CD8-positive, alpha-beta T cell (primary cell): ENCODE measurements at places on chromosomes 16 and 17. TPM values are rescaled to one million over a fixed set of nuclear protein-coding genes. Genes with fewer than 3 reads are reported as not detected.

- no peak for DNase-seq
Measured at GRCh38 chr17:27222515-27222914, 71.4 kb upstream of the WSB1 start.

GRCh38 chr16:792221-792995 is 4.0 kb downstream of the CHTF18 start:
- no peak for DNase-seq

GRCh38 chr17:8542599-8543502 is 87.7 kb downstream of the MYH10 start:
- DNase-seq: no peak

DNA sequence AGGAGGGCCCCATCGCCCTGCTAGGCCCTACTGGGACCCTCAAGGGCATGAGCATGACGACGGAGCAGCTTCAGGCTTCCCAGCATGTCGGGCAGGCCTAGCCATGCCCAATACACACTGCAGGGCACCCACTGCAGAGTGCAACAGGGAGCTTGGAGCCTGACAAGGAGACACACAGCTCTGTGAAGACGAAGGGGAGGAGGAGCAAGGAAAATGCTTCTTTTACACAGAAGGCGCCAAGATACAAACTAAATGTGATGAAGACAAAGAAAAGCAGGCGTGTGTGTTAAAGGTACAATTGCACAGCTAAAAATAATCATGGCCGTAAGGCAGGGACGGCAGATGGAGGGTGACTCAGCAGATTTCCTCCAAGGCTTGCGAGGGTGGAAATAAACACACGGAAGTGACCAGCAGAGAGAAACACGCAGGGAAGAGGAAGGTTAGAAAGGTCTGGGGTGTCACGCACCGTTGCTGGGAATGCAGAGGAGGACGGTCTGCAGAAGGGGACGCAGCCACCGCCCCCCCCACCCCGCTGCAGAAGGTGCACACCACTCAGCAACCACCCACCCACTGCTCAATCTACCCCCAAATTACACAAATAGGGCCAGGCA is 108.5 kb downstream of the ZNF778 start:
- DNase-seq: no peak

The KRT9 gene
- not detected for total RNA-seq

The BTBD17 gene
- total RNA-seq: not detected

The MSLN gene
- not detected for total RNA-seq

The GPRC5B gene
- total RNA-seq: 0.19 TPM

The RHBDL1 gene
- 3.1 TPM for total RNA-seq
